ENCODE measurements at places on chromosomes 2 and 18.
A peak's percentile ranks its signal among the peaks of the same experiment; 100 is the strongest.

GRCh38 chr2:127597984-127598380, 48.0 kb upstream of the GPR17 start:
- DNase-seq = peak; percentile 39

- DNase-seq = no peak
Measured at GRCh38 chr2:26492749-26493515, 15.0 kb upstream of the OTOF start.

- no peak for DNase-seq
Measured at GRCh38 chr2:229851870-229852269, 69.9 kb downstream of the TRIP12 start.

DNA sequence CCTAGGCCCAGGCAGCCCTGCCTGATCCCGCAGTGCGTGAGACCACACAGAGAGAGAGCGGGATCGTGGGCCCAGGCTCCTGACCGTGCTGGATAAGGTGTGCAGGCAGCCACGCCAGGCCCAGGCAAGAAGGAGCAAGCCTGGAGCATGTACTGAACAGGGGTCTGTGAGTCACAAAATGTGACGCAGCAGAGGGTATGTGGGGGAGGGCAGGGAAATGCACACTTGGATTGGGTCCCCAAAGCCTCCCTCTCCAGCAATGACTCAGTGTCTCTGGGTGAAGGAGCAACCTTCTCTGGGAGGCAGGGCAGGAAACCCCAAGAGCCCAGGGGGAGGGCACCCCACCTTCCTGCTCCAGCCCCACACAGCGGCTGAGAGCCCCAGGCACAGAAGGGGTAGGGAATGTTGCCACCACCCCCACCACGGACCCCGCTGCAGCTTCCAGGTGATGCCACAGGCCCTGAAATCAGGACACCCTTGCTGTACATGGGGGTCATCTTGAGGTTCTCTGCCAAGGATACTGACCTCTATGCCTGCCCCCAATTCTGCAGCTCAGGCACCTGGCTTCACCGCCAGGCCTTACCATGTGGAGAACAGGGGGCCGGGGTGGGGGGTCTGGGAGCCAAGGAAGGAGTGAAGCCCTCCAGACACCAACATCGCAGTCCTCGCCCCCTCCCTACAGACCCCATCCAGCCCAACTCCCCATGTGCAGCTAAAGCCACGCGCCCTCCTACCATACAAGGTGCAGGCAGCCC, 1.3 kb upstream of the GPC1 start:
- peak; percentile 98 for DNase-seq

DNA sequence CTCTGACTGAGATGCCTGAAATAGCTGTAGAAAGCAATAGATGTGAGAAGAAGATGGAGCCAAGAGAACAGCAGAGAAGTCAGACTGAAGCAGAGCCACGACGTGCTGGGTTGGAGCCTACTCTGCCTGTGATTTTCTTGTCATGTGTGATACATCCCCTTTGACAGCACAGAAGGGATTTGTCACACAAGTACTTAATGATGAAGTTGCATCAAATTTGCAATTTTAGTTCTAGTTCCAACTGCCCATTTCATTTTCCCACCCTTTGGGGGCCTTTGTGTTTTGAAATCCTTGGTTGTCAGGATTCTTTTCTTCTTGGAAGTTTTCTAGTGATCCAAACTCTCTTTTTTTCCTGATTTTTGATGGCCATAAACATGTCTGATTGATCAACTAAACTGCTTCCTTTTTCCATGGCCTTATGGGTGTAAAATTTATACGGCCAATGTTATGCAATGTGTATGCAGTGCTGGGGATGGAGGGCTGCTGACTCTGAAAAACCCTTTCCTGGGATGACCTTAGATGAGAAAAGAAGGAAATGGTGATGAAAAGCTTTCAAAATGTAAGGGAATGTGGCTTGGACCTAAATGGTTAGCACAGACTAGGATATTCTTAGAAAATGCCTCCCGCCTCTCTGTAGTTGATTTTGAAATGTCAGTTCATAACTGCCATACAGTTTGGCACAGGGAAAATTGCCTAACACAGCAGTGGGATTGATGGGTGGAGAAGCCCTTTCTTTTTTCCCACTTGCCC, 9.6 kb upstream of the B3GNT2 start:
- no peak for DNase-seq

GRCh38 chr18:4672162-4672561, 217.1 kb upstream of the DLGAP1 start:
- no peak for DNase-seq

DNA sequence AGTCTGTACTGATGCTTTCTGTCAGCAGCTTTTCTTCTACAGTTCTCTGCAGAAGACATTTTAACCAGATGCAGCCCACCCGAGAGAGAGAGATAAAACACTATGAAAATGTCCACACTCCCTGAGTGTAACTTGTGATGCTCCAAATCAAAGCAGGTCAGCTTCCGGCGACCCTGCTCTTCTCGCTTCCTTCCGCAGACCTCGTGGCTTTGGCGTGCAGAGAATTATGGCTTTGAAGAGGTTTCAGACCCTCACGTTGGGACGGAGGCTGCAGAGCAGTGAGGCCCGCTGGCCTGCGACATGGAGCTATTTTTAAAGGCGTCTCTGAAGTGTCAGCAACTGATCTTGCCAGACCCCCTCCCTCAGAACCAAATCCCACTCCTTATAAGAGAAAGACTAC, 41.8 kb downstream of the TMEM163 start:
- DNase-seq = no peak

GRCh38 chr2:43491065-43491639, 104.7 kb downstream of the THADA start:
- DNase-seq = peak; percentile 38

GRCh38 chr2:236001854-236002253, 166.3 kb downstream of the GBX2 start:
- peak; percentile 18 for DNase-seq

DNA sequence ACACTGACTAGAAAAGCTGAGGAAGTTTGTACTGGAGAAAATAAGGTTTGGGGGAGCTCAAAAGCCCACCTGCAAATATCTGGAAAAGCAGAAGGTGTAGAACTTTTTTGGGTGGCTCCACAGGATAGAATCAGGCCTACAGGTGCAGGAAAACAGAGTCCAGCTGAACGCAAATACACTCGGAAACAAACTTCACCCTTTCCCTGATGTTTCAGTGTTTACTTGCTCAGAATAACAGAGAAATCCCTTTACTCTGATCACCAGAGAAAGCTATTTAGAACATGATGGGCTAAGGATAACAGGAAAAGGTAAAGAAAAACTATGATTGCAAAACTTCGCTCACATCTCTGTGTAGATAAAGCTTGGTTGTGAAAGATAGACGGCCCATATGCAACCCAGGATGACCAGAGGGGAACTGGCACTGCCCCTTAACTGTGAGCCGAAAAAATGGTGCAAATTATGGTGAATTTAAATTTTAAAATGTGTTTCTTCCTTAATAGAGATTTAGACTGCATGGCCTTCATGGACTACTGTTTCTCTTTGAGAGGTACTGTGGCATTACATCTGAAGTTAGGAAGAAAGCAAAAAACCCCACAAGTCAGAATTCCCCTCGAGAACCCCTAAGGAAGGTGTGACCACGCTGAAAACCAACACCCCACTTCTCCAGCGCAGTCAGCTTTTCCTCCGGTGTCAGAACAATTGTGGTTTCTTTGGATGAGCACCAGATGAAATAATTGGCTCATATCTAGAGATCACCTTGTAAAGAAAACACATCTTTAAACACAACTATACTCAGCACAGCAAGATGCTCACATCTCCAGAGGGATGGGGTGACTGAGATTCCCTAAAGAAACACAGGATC, 84.5 kb upstream of the TMEM247 start:
- DNase-seq = no peak

DNA sequence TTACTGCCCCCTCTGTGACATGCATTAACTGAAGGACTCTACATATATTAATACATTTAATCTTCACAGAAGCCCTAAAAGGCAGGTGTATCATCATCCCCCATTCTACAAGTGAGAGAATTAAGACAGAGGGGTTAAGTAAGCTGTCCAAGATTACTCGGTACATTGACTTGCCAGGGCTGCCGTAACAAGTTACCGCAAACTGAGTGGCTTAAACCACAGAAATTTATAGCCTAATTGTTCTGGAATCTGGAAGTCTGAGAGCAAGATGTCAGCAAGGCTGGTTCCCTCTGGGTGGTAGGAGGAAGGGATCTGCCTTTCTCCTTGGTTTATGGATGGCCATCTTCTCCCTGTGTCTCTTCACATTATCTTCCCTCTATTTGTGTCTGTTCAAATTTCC, 605.5 kb downstream of the EPHA4 start:
- peak; percentile 19 for DNase-seq

DNA sequence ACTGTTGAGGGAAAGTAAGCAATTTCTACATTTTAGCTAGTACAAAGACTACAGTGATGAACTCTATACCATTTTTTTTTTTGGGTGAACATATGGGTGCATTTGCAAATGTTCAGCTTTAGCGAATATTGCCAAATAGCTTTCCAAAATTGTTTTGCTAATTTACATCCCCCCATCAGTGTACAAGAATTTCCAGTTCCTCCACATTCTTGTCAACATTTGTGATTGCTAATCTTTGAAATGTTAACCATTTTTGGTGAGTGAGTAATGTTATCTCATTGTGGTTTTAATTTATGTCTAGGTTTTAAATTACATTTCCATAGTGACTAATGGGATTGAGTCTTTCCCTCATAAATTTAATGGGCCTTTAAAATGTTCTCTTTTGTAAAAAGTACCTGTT, 16.4 kb upstream of the CNRIP1 start:
- peak; percentile 63 for DNase-seq

DNA sequence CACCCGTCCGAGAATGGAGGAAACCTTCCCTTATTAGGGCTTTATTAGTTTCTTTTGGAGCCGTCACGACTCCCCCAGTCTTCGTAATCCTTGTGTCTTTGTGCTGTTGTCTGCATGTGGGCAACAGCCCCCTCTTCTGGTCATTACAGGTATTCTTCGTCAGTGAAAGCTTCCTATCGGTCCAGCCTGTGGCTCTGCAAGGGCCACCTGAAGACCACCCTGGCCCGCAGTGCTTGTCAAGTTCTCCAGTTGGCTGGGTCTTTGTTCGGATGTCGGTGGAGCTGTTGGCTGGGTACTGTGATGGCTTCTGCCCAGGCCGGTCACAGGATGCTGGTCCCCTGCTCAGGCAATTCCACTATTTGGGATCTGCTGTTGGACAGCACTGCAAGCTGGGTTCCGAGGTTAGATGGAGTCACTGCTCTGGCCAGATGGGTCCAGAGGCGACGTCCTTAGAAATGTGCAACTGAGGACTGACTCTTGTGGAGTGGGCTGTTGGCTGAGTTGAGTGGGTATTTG, 19.2 kb downstream of the E2F6 start:
- DNase-seq = peak; percentile 83

DNA sequence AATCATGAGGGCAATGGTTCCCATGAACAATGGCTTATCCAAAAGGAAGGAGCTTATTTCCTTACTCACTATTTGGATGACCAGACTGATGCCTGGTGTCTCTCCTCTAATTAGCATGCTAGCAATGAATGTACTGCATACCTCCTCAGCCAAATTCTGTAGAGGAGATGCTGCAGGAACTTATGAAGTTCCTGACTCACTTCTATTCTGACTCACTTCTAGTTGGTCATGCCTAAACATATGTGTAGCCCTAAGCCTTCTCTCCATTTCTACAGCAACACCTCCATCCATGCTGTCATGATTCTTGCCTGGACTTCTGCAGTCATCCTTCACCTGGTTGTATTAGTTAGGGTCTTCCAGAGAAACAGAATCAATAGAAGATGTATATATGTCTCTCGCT, 59.9 kb upstream of the MRPS9 start:
- no peak for DNase-seq

- peak; percentile 48 for DNase-seq
Measured at GRCh38 chr18:26405190-26405801, 143.1 kb downstream of the KCTD1 start.

DNA sequence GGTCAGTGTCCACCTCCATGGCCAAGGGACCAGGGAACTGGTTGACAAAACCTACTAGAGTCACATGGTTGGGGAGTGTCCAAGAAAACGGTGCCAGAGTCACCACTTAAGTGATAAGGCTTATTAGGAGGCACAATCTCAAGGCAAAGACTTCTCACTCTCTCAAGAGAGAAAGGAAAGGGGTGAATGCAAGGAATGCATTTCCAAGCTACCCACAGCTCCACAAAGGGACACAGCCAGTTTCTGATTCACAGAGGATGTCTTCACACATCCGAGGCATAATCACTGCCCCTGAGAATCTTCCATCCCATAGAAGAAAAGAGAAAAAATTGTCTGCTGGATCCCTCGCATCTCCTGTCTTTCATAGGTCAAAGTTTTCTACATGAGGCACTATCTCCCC, 269.3 kb downstream of the TNS1 start:
- DNase-seq = no peak

- DNase-seq = peak; percentile 39
Measured at GRCh38 chr18:2448565-2449151, 122.6 kb downstream of the METTL4 start.

- peak; percentile 94 for DNase-seq
Measured at GRCh38 chr2:38720613-38721241, 30.4 kb downstream of the SRSF7 start.

- DNase-seq = peak; percentile 87
Measured at GRCh38 chr2:224887141-224887540, 155.1 kb downstream of the DOCK10 start.

- DNase-seq = no peak
Measured at GRCh38 chr2:119197529-119198239, 25.9 kb upstream of the STEAP3 start.

DNA sequence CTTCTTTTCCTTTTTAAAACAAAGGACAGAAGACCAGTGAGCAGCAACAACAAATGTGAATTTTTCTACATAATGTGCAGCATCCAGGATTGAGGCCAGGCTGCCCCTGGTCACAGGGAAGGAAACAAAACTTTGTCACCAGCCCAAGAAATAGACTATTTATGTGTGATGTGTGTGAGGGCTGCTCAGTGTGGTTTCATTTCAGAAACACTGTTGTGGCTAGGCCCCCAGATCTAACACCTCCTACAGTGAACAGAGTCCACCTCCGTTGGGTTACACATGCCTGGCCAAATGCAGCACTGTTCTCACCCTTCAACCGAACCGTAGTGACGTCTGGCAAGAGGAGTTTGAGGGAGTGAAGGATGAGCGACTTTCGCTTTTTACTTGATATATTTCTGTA, 146.3 kb upstream of the RIOK3 start:
- no peak for DNase-seq

DNA sequence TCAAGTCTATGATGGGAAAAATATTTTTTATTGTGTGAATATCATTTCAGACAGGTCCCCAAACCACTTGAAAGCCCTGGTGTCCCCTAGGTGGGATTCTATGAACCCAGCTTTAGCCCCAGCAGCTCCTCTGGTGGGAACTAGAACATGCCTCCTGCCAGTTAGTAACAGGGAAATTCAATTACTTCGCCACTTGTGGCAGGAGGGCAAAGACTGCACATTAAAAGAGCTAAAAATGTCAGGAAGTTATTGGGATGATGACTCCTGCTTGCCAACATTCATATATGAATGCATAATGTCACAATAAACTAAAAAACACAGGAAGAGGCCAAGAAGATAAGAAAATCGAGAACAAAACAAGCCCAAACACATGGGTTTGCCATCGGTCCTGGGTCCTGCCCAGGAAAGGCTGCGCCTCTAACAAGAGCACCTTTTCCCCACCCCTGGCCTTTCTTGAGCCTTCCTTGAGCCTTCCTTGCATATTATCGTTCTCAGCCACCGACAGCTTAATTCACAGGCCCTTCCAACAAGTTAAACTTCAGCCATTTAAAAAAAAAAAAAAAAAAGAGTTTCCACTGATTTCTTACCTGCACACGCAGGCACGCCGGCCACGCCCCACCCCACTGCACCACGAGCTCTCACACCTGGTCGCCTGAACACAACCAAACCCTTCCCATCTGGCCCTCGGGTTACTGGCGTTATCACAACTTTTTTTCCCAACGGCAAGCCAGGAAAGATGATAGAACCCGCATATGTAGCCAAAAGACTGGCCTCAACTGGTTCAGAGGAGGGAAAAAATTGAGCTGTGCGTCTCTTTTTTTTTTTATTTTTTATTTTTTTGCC, 23.4 kb downstream of the BCL11A start:
- DNase-seq = no peak
